ENCODE measurements at places on chromosomes 1 and 21. TPM values are rescaled to one million over a fixed set of nuclear protein-coding genes. Genes with fewer than 3 reads are reported as not detected.

- DNase-seq = no peak
Measured at GRCh38 chr1:92599184-92599583, 112.5 kb upstream of the GFI1 start.

The VPS26C gene
- total RNA-seq = 37.5 TPM

The PRAMEF18 gene
- not detected for total RNA-seq

The SLC1A7 gene
- total RNA-seq = not detected

- no peak for DNase-seq
Measured at GRCh38 chr1:168230709-168231108, 4.9 kb downstream of the SFT2D2 start.

GRCh38 chr1:187527346-187527745, 698.6 kb downstream of the PLA2G4A start:
- no peak for DNase-seq

DNA sequence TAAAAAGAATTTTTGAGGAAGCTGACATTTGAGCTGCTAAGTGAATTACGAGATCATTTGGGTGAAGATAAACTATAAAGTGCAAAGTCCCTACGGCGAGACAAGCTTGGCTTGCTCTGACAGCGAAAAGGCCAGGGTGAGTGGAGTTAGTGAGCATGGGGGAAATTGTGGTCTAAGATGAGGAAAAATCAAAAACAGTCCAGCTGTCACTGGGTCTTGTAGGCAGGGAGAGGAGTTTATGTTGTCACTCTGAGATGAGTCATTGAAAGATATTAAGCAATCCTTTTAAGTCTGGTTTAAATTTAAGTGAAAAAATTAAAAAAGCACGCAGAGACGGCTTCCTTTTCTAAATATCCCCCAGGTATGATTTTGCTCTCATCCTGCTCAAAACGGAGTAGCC, 601.9 kb downstream of the MRPL39 start:
- DNase-seq = no peak

DNA sequence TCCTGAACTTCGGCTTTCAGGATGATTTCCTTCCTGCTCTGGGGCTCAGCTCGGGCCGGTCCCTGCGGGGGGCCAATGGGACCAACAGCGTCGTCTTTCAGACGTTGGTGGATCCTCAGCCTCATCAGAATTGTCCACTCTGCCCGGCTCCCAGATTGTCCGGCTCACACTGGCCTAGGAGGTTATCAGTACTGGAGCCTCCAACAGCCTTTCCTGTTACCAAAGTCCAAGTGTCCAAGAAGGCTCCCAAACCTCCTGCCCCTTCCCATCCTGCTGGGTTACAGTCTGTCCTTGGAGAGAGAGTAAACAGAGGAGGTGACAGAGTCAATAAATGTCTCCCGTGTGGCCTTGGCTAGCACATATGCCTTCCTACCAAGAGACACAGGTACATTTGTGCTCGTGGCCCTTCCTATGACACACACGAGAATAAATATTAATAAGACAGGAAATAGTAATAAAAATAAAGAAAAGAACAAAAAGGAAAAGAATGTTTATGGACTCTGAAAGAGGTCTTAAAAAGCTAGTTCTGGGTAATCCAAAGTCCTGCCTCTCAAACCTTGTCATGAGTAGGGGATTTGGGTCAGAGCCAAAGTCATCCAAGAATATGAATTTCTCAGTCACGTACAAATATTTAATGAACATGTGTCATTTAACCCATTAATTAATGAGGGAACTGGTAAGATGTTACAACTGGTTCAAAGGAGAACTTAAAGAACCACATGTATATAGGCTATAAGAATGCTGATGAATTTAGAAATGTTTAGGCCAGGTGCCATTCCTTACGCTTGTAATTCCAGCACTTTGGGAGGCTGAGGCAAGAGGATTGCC, 80.8 kb upstream of the SLC2A1 start:
- no peak for DNase-seq

The MANEAL gene
- total RNA-seq = 28.9 TPM

DNA sequence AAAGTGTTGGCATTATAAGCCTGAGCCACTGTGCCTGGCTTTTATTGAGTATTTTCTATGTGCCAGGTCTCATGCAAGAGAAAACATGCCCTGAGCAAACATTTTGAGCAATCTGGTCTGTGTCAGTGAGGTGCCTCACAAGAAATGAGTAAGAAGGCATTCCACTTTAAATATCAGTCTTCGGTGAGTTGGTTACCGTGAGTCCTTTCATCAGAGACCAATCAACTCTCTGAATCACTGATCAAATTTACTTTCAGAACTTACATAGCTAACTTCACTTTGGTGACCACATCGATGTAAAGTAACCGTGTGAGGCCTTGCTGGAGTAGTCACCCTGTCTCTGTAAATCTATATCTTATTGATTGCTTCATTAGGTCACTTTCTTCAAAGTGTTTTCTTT, 14.3 kb upstream of the DDX59 start:
- DNase-seq = no peak

The RHD gene
- total RNA-seq = 0.41 TPM

GRCh38 chr1:222696741-222697140, 15.6 kb downstream of the AIDA start:
- no peak for DNase-seq

The PPIAL4G gene
- total RNA-seq = 0.41 TPM

DNA sequence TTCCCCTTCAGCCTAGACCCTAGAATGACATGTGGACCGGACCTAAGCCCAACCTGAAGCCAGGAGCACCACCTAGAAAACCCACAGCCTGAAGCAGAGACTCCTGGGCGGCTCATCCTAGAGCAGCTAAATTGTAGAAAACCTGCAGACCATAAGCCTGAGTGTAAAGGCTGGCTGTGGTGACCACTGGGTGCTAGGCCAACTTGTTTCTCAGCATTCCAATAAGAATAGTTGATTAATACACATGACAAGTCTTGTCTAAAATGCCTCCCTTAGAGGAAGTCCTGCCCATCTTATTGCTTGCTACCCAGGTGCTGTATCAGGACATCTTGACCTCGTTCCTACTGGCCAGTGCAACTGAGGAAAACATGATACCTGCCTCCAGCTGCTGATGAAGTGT, 23.3 kb upstream of the CASQ2 start:
- no peak for DNase-seq

- no peak for DNase-seq
Measured at GRCh38 chr1:43388613-43389012, 987 bp downstream of the MED8 start.

GRCh38 chr1:66497910-66498309, 36.0 kb upstream of the SGIP1 start:
- no peak for DNase-seq

DNA sequence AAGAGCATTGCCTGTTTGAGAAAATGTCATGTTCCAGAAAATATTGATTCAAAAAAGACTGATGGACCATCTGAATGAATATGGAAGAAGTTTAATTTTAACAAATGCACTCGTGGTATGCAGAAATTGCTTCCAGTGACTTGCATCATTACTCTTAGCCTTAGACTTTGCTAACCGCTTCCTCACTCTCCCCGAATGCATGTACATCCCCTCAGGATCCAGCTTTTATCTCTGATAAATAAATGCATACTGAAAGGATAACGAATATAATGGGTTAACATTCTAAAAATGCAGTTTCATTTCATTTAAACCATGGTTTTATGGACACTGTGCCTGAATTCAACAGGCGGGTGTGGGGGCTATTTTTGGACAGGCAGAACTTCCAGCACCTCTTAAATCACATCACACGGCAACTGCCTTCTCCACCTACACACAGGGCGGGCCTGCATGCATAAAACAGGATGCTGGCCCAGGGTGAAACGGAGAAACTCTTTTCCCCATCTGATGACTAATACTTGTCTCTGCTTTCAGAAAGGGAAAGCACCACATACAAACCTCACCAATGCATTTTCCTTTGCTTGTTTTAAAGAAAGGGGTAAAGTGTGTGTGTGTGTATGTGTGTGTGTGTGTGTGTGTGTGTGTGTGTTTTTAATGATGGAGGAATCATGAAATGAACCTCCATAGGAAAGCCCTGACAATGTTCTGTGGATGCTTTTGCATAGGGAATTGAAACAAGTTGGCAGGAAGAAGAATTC, 48.7 kb downstream of the SPAG17 start:
- DNase-seq = no peak

DNA sequence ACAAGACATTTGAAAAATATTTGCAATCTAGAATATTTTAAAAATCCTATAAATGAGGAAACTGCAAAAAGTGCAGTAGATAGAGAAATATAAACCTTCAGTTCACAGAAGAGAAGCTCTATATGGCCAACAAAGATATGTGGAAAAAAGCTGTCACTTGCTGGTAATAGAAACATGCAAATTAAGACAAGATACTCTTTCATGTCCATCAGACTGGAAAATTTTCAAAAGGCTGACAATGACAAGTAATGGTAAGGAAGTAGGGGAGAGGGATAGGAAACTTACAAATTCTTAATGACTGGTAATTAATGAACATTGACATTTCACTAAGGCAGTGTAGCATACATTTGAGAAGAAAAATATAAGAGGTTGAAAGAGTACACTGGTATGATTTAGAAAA, 147.9 kb downstream of the MRPL39 start:
- no peak for DNase-seq

GRCh38 chr1:157477419-157477818, 74.9 kb downstream of the FCRL5 start:
- no peak for DNase-seq

The SLC30A1 gene
- 19.2 TPM for total RNA-seq

- DNase-seq = no peak
Measured at GRCh38 chr1:179012038-179012437, 13.7 kb upstream of the FAM20B start.

- no peak for DNase-seq
Measured at GRCh38 chr1:160261556-160261892, 825 bp downstream of the DCAF8 start.

DNA sequence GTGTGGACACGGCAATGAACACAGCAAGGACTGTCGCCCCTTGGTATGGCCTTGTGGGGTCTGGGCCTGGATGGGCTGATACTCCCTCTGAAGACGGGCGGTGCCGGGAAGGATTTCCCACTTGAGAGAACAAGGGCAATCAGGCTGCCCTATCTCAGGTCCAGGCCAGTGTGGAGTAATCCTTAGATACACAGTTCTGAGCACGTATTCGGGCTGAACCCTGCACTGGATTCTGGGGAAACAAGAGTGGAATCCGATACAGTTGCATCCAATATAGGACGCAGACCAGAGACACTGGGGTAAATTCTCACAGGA, 177.7 kb downstream of the TRABD2B start:
- no peak for DNase-seq

The TP53BP2 gene
- total RNA-seq = 29.8 TPM

DNA sequence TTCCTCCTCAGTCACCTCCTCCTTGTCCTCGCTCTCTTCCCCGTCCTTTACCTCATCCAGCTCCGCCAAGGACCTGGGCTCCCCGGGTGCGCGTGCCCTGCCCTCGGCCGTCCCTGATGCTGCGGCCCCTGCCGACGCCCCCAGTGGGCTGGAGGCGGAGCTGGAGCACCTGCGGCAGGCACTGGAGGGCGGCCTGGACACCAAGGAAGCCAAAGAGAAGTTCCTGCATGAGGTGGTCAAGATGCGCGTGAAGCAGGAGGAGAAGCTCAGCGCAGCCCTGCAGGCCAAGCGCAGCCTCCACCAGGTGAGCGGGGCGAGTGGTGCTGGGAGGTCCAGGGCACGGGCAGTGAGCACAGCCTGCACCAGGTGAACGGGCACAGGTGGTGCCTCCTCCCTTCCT, 76.2 kb downstream of the SKI start:
- no peak for DNase-seq

The SLAMF9 gene
- total RNA-seq = not detected

DNA sequence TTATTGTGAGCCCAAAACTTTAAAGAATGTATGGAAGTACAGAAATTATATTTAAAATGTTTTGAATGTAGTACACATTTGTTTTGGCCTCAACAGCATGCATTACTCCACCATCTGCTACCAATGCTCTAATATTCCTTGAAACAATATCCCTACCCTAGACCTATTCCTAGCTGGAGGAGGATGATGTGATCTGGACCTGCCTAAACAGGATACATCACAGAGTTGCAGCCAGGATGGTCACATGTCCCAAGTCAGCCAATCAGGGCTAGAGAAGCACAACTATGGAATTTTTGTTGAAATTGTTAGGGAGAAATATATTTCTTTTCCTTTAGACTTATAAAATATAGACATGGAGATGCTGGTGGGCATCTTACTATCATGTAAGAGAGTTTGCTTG, 623.3 kb upstream of the NR5A2 start:
- no peak for DNase-seq

The ZNF593OS gene
- total RNA-seq = not detected

GRCh38 chr1:9730096-9730901, 78.8 kb downstream of the PIK3CD start:
- no peak for DNase-seq

The AADACL4 gene
- not detected for total RNA-seq

DNA sequence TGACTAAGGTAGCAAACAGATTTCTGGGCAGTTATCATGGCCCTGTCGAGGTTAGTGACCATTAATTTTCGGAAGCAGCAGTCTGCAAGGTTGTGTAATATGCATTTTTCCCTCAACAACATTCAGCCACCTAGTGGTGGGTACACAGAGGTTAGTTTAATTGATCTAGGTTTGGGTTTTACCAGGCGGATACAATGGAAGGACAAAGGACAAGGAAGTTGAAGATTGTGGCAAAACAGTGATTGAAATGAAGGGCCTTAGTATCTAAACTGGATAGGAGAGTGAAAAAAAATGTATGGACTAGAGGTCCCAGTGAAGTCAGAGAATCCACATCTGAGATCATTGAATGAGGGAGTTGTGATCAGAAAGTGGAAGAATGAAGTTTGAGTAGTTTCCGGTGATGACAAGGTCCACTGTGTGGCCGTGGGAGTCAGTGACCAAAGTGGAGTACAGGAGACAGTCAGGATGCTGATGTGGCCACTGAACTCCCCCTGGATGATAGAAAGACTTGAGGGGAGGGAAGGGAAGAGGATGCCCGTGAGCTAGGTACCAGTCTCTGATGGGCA, 2.8 kb downstream of the ARMH1 start:
- no peak for DNase-seq

DNA sequence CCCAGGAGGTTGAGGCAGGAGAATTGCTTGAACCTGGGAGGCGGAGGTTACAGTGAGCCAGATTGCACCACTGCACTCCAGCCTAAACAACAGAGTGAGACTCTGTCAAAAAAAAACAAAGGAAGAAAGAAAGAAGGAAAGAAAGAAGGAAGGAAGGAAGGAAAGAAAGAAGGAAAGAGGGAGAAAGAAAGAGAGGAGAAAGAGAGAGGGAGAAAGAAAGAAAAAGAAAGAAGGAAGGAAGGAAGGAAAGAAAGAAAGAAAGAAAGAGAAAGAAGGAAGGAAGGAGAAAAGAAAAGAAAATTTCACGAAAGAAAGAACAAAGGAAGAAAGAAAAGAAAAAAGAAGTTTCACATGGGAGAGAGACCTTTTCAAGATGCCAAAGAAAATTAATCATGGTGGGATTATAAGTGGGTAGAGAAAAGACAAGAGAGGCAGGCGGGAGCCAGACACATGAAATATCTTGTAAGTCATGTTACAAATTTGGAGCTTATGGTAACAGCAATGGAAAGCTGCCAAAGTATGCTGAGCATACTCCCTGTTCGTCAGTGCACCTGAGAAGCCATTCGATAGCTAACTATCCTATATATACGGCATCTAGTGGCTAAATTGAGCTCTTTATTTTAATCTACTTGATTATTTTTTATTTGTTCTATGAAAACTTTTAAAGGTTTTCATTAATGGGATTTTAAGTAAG, 41.3 kb upstream of the TNFSF4 start:
- DNase-seq = no peak

GRCh38 chr1:181079382-181079781, 9.1 kb upstream of the IER5 start:
- DNase-seq = no peak

GRCh38 chr1:24294716-24295371, 24.3 kb upstream of the GRHL3 start:
- DNase-seq = no peak

Measured in frontal cortex (tissue), 4 donors.